ENCODE measurements at places on chromosomes 4 and X.
A peak's percentile ranks its signal among the peaks of the same experiment; 100 is the strongest.

- DNase-seq: peak; percentile 28
Observed at GRCh38 chr4:108433832-108434231, 186.5 kb upstream of the RPL34 start.

DNA sequence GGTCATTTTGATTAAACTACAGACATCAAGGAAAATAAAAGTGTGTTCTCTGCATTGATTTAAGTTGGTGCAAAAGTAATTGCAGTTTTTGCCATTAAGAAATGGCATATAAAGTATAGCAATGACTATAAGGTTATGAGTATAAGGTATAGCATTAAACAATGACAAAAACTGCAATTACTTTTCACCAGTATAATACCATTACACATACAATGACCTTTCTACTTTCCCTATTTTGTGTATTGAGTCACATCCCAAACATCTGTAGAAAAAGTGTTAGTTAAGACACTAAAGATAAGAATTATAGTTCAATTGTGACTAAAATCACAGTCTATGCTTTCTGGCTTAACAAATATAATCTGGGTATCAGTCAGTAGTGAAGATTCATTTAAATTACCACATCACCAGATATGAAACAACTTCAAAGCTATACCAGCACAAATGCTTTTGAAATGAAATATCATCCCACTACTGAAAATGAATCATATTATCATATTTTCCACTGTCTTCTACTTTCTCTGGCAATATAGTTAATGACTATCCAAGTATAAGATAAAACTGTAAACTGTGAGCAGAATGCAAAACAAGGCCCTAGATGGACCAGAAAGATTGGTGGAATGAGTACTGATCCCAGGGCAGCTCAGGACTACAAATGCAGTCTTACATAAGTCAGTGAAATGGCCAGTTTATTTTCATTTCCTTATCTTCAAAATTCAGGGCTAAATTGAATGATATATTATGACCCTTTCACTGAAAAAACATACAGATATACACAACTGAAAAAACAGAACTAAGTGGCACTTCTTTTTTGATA lies 241.1 kb downstream of the ANTXR2 start:
- DNase-seq: no peak

- no peak for DNase-seq
Observed at GRCh38 chr4:188780028-188780427, 640.8 kb downstream of the TRIML1 start.

GRCh38 chr4:107823870-107824349 lies 822 bp upstream of the SGMS2 start:
- DNase-seq: no peak

DNA sequence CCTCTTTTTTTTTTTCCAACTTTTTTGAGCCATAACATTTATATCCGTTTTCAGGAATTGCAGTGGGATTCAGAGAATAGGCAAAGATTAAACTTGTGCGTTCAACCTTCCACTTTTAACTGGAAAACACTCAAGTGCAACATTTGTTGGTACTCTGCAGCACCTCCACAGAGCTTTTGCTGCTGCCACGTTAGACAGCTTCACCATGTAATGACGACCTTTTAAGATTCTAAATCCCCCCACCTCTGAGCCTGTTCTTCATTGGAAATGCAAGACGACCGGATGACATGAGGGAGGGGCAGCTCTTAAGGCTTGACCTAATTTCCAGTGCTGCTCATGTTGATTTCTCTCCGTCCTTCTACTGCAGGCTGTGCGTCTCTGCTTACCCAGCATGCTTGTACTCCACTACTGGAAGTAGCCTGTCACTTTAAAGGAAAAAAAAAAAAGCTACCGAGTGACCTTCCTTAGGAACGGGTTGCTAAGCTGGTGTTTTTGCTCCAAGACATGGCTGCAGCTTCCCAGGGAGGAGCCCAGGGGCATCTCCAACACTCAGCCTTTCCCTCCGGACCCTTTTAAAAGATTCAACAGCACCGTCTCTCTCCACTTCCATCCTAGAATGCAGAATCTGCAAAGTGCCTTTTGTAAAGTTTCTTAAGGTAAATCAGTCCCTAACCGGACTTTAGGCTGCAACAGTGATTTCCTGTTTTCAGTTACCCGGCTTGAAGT lies at the start of gene CC2D2A:
CC2D2A (plus strand) TSS at position 481 of the 726 bp plus-strand sequence. CDS start 6,051 bp downstream, outside the sequence.
- DNase-seq: no peak

DNA sequence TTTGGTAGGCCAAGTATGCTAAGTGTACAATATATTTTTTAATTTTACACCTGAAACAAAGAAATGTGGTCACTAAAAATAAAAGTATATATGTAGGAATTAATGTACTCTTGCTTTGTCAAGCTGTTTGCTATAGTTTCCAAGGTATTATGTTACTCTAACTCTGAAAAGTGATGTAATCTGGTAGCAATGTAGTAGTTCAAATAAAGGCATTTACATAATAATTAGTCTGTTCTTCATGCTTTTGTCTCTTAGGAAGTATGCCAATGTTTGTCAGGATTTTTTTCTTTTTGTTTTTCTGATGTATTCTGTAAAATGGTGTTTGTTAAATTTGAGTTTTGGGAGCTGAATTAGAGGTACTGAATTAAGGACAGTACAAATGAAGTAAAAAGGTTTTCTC lies 89.5 kb downstream of the PLS3 start:
- DNase-seq: no peak

GRCh38 chr4:16114546-16114945 lies 30.7 kb upstream of the PROM1 start:
- no peak for DNase-seq

Data from naive thymus-derived CD8-positive, alpha-beta T cell (primary cell).